ENCODE measurements at places on chromosomes 3 and 15.
A peak's percentile ranks its signal among the peaks of the same experiment; 100 is the strongest.

GRCh38 chr3:100400419-100400779 is 490 bp downstream of the TOMM70 start:
- DNase-seq: peak; percentile 40

DNA sequence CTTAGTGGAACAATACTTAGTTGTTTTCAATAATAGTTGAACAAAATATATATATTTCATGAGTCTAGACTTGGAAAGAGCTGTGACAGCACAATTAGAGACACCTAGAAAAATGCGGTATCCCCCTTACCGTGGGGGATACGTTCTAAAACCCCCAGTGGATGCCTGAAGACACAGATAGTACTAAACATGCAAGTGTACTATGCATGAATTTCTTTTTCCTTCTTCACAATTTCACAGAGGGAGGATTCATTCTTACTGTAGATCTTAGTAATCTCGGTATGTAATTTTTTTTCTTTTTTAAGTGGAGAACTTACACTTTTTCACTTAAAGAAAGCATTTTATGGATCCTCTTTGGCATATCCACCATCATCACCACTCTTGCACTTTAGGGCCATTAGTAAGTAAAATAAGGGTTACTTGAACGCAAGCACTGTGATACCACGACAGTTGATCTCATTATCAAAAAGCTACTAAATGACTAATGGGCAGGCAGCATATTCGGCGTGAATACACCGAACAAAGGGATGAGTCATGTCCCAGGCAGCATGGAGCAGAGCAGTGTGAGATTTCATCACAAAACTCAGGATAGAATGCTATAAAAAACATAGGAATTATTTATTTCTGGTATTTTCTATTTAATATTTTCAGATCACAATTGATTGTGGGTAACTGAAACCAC is 72.3 kb upstream of the ZNF280D start:
- no peak for DNase-seq

- no peak for DNase-seq
These were observed 6.5 kb downstream of the SQOR start for GRCh38 chr15:45641374-45641781.

GRCh38 chr3:167814441-167814951 is 79.0 kb downstream of the SERPINI1 start:
- no peak for DNase-seq

DNA sequence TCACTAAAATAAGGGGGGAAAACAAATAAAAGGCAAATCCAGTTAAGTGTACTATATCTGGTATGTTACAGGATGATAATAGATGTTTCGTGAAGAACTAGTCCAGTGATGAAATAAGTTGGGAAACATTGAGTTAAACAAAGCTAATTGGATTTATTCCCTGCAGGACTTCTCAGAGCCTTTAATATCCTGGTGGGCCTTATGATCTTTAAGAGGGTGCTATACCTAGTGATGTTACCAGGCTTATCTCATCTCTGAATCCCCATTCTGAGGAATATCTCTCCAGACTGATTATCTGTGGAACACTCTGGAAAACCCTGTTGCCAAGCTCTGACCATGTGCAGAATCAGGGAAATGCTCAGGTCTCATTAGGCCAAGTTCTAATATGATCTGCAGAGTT is 54.8 kb upstream of the POMGNT2 start:
- DNase-seq: no peak

Data from liver (tissue), 10 donors.